Naive thymus-derived CD8-positive, alpha-beta T cell (primary cell): ENCODE measurements at places on chromosomes 2 and 18. TPM values are rescaled to one million over a fixed set of nuclear protein-coding genes. Genes with fewer than 3 reads are reported as not detected.

GRCh38 chr2:1986166-1986565, 241.9 kb upstream of the PXDN start:
- peaks cover 10% of the 10 kb centered on the region for H3K4me1 ChIP-seq
- H3K27ac ChIP-seq, result no peak overlapping the region
- no peaks in the 10 kb centered on the region for H3K36me3 ChIP-seq
- peaks cover 16% of the 10 kb centered on the region for H3K27me3 ChIP-seq

DNA sequence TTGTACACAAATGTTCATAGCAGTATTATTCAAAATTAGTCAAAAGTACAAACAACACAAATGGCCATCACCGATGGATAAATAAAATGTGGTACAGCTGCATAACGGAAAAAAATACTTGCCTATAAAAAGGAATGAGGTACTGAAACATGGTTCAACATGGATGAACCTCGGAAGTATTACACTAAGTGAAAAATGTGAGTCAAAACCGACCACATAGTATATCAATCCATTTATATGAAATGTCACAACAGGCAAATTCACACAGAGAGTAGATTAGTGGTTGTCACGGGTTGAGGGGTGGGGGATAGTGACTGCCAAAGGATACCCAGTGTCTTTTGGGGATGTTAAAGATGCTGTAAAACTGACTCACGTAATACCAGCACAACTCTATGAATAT, 3.5 kb downstream of the SS18 start:
- DNase-seq, result no peak
- no peaks in the 10 kb centered on the region for H3K27me3 ChIP-seq
- peaks cover 43% of the 10 kb centered on the region for H3K4me1 ChIP-seq
- no peak overlapping the region for H3K27ac ChIP-seq
- peaks cover 49% of the 10 kb centered on the region for H3K36me3 ChIP-seq

The SULT1C4 gene
- not detected for total RNA-seq

GRCh38 chr2:64367444-64368232, 86.3 kb upstream of the LGALSL start:
- no peak overlapping the region for H3K4me3 ChIP-seq
- no peak for DNase-seq
- no peaks in the 10 kb centered on the region for H3K4me1 ChIP-seq
- H3K36me3 ChIP-seq, result no peaks in the 10 kb centered on the region

GRCh38 chr2:181077128-181077709, 96.8 kb downstream of the UBE2E3 start:
- H3K36me3 ChIP-seq, result no peaks in the 10 kb centered on the region
- H3K27me3 ChIP-seq, result peaks cover 2% of the 10 kb centered on the region
- peaks cover 1% of the 10 kb centered on the region for H3K4me1 ChIP-seq

The SP5 gene
- total RNA-seq, result not detected

- no peaks in the 10 kb centered on the region for H3K4me1 ChIP-seq
- H3K36me3 ChIP-seq, result peaks cover 5% of the 10 kb centered on the region
- peaks cover 11% of the 10 kb centered on the region for H3K27me3 ChIP-seq
Observed at GRCh38 chr2:240932001-240932723, 26.0 kb downstream of the CROCC2 start.

GRCh38 chr2:150417278-150417677, 70.2 kb downstream of the RND3 start:
- no peaks in the 10 kb centered on the region for H3K36me3 ChIP-seq
- no peaks in the 10 kb centered on the region for H3K4me1 ChIP-seq
- no peaks in the 10 kb centered on the region for H3K27me3 ChIP-seq
- DNase-seq, result no peak
- no peak overlapping the region for H3K27ac ChIP-seq

- DNase-seq, result no peak
- peak overlapping the region; percentile 30 for H3K27ac ChIP-seq
- H3K4me1 ChIP-seq, result peaks cover 71% of the 10 kb centered on the region
- H3K4me3 ChIP-seq, result peak overlapping the region; percentile 46
Observed at GRCh38 chr18:76476665-76477561, 18.1 kb downstream of the ZNF516 start.

DNA sequence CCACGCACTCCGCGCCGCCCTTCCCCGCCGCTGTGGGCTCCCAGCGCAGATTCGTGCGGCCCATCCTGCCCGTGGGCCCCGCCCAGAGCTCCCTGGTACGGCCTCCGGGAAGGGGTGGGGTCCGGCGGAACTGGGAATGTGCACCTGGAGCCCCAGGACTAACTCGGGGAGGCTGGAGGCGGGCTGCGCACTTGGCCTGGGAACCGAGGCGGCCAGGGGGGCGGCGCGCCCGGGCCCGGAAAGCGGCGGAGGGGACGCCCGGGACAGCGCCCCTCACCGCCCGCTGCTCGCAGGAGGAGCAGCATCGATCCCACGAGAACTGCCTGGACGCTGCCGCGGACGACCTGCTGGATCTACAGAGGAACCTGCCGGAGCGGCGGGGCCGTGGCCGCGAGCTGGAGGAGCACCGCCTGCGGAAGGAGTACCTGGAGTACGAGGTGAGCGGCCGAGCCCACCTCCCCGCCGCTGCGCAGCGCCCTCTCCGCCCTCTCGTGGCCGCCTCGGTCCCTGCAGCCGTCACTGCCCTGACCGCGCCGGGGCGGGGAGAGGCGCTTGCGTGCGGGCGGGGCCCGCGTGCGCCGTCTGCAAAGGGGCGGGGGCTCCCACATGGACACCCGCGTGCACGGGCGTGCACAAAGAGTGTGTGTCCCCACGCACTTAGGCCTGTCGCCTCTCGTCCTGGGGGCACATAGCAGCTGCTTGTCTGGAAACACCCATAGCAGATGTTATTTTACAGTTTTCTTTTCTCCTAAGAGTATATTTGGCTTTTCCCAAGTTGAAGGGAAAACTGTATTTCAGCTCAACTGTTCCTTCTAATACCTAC, 25.2 kb downstream of the PSD4 start:
- no peaks in the 10 kb centered on the region for H3K27me3 ChIP-seq
- peaks cover 83% of the 10 kb centered on the region for H3K36me3 ChIP-seq
- DNase-seq, result peak; percentile 76
- H3K27ac ChIP-seq, result no peak overlapping the region
- no peak overlapping the region for H3K4me3 ChIP-seq

- H3K27ac ChIP-seq, result no peak overlapping the region
- no peak for DNase-seq
- H3K4me3 ChIP-seq, result no peak overlapping the region
- H3K27me3 ChIP-seq, result peaks cover 4% of the 10 kb centered on the region
- H3K4me1 ChIP-seq, result no peaks in the 10 kb centered on the region
- H3K36me3 ChIP-seq, result no peaks in the 10 kb centered on the region
Observed at GRCh38 chr2:75800456-75800855, 89.7 kb upstream of the GCFC2 start.

DNA sequence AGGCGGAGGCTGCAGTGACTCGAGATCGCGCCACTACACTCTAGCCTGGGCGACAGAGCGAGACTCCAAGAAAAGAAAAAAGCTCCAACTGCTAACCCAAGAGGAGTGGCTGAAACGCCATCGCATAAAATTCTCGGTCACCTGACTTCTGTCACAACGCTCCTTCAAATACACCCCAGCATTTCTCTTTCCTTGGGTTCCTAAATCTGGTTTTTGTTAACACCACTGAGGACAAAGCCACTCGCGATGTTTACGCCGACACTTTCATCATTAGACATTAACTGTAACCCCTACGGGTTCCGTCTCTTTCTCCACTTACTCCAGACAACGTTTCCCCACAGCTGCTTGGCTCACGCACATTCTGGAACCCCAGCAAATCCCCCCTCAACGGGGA, 679 bp downstream of the CLK1 start:
- peaks cover 52% of the 10 kb centered on the region for H3K4me1 ChIP-seq
- H3K27me3 ChIP-seq, result no peaks in the 10 kb centered on the region
- peak overlapping the region; percentile 100 for H3K27ac ChIP-seq
- DNase-seq, result no peak
- H3K4me3 ChIP-seq, result peak overlapping the region; percentile 93
- H3K36me3 ChIP-seq, result peaks cover 42% of the 10 kb centered on the region

The GYPC gene
- 152 TPM for total RNA-seq

GRCh38 chr2:120303177-120303576, 42.8 kb upstream of the INHBB start:
- H3K4me3 ChIP-seq, result no peak overlapping the region
- H3K27ac ChIP-seq, result no peak overlapping the region
- DNase-seq, result no peak
- peaks cover 11% of the 10 kb centered on the region for H3K4me1 ChIP-seq

DNA sequence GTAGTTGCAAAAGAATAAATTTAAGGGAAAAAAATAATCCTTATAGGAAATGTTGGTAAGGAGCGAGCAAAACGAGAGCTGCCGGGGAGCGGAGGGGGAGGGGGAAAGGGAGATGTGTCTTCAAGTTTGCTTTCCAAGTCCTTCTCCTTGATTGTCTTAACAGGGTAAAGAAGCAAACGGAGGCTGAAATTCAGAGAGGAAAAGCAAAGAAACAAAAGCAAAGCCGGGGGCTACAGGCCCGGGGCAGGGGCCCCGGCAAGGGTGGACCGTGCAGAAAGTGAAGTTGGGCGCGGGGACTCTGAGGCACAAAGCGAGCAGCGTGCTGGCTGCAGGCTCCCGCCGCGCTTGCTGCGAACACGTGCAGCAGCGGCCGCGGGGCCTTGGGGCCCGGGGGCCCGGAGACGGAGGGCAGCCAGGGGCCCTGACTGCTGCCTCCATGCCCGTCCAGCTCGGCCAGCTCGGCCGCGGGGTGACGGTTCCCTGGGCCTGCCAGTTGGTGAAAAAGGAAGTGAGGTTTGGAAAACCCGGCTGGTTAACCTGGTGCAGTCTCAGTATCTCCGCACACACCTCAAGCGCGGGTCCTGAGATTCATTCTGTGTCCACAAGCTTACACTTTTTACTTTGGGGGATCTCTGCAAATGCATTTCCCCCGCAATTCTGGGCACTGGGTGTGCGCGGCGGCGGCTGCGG, 4.1 kb downstream of the BCL11A start:
- H3K36me3 ChIP-seq, result no peaks in the 10 kb centered on the region
- peak overlapping the region; percentile 87 for H3K27ac ChIP-seq
- peaks cover 15% of the 10 kb centered on the region for H3K4me1 ChIP-seq
- no peak for DNase-seq

- peak overlapping the region; percentile 85 for H3K27ac ChIP-seq
- peak; percentile 70 for DNase-seq
- peaks cover 7% of the 10 kb centered on the region for H3K36me3 ChIP-seq
- peaks cover 23% of the 10 kb centered on the region for H3K4me1 ChIP-seq
Observed at GRCh38 chr2:3242747-3243369, 134.8 kb downstream of the EIPR1 start.

DNA sequence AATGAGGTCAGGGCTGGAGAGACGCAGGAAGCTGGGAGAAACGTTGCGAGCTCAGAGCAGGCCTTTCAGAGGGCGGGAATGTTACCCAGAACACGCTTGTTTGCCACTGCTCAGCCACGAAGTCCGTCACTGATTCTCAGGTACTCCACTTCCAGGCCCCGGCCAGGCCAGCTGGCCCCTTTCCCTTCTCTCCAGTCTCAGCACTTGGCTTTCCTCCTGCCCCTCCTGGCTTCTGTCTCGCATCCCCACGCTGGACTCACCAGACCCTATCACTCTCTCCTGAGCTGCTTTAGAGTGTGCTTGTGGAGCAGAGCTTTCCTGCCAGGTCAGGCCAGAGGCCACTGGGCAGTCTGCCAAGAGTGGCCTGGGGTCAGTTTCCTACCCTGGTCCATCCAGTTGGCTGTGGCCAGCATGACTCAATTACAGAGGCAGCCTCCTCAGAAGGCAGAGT, 151.4 kb downstream of the TWIST2 start:
- H3K4me1 ChIP-seq, result no peaks in the 10 kb centered on the region
- H3K36me3 ChIP-seq, result no peaks in the 10 kb centered on the region
- H3K4me3 ChIP-seq, result no peak overlapping the region
- DNase-seq, result no peak
- H3K27ac ChIP-seq, result no peak overlapping the region

The TTN gene
- 20.8 TPM for total RNA-seq

DNA sequence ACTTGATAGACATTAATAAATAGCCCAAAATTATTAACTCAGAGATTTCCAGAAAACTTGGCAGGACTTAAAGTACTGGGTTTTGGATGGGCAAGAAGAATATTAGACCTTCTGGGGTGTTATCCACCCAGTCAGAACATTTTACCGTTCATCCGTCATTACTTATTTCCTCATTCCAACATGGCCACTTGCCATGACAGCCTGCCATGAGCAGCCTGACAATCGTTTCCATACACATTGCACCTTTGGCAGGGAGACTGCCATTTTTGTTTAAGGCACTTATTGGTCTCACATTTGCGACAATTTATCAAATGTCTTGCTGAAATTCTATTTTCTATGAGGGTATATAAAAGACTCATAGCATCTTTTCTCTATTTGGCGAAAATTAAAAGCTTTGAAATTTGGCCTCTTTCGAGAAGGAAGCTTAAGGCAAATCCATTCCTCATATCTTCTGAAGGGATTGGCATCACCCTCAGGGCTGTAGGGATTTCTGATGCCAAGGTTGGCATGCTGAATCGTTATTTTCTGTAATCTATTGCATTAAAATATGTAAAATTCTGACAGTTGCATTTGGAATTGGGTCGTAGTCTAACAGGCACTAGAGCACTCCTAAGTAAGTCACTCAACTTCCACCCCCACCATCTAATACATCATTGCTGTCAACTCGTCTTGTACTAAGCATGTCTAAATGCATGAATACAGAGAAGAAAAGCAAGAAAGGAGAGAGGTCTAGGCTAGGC, 406.3 kb upstream of the PIK3C3 start:
- no peaks in the 10 kb centered on the region for H3K4me1 ChIP-seq
- no peak overlapping the region for H3K4me3 ChIP-seq
- DNase-seq, result no peak

GRCh38 chr2:146227152-146228019, 1617.4 kb upstream of the ACVR2A start:
- no peak overlapping the region for H3K4me3 ChIP-seq
- no peaks in the 10 kb centered on the region for H3K4me1 ChIP-seq
- no peaks in the 10 kb centered on the region for H3K27me3 ChIP-seq

The ATG4B gene
- 104 TPM for total RNA-seq

The WDR12 gene
- total RNA-seq, result 22.7 TPM

DNA sequence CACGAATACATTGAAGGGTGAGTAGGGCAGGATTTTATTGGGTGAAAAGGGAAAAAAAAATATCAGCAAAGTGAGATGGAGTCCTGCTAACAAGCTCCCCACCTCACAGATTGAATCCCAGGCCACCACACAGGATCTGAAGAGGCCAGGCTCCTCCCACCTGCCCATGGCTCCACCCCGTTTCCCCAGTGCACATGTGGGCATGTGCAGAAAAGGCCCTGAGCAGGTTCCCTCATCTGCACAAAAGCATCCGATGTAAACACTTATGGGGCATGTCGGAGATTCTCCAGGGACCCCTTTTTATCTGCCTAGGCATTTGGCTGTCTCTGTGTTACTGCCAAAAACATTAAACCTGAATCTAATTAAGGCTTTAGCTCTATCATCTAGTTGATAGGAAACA, 35.2 kb downstream of the SKA1 start:
- H3K4me1 ChIP-seq, result no peaks in the 10 kb centered on the region
- peaks cover 15% of the 10 kb centered on the region for H3K27me3 ChIP-seq
- H3K36me3 ChIP-seq, result no peaks in the 10 kb centered on the region
- no peak for DNase-seq

DNA sequence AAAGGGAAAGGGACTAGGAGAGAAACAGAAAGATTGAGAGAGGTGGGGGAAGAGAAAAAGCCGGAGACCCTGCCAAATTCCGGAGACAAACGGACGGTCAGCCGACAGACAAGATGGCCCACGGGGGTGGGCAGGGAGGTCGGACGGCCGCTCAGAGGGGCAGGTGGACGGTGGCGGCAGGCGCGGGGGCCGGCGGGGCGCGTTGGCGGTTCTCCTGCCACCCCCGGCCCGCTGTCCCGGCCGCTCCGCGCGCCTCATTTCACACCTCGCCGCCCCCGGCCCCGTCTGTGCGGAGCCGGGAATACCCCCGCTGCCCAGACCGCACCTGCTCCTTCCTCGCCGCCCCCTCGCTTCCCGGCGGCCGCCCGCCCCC, 935 bp downstream of the SLC30A3 start:
- H3K36me3 ChIP-seq, result no peaks in the 10 kb centered on the region

The VIL1 gene
- total RNA-seq, result not detected
